Activated CD4-positive, alpha-beta T cell treated with anti-CD3 and anti-CD28 coated beads for 36 hours (primary cell): ENCODE measurements at places on chromosomes 11 and 22. TPM values are rescaled to one million over a fixed set of nuclear protein-coding genes. Genes with fewer than 3 reads are reported as not detected.
A peak's percentile ranks its signal among the peaks of the same experiment; 100 is the strongest.

DNA sequence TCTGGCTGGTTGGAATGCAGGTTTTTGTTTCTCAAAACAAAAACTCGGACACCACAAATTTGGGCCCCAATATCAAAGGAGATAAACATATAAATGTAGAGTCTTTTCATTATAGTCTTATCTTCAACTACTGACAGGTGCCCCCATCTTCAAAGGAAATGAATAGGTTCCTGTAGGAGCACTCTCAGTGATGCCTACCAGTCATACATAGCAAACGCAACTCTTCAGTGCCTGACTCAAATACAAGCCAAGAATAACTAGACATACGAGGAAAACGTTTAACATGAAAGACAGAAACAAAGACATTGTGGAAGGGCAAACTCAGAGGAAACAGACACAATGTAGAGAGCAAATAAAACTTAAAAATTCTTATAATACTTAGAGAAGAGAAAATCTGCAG is 13.9 kb downstream of the KDM4D start:
- DNase-seq: no peak
- peaks cover 4% of the 10 kb centered on the region for H3K4me1 ChIP-seq
- H3K36me3 ChIP-seq: no peaks in the 10 kb centered on the region
- H3K27me3 ChIP-seq: peaks cover 21% of the 10 kb centered on the region
- no peak overlapping the region for H3K27ac ChIP-seq
- no peak overlapping the region for H3K4me3 ChIP-seq

The CD6 gene
- 286 TPM for total RNA-seq

- H3K27me3 ChIP-seq: no peaks in the 10 kb centered on the region
- no peak overlapping the region for H3K27ac ChIP-seq
- H3K36me3 ChIP-seq: no peaks in the 10 kb centered on the region
- H3K4me3 ChIP-seq: no peak overlapping the region
- H3K4me1 ChIP-seq: no peaks in the 10 kb centered on the region
- no peak for DNase-seq
Observed at GRCh38 chr11:110776081-110776480, 63.8 kb upstream of the ARHGAP20 start.

GRCh38 chr11:120858740-120859139 is 165.2 kb upstream of the TBCEL start:
- H3K4me3 ChIP-seq: no peak overlapping the region
- no peak for DNase-seq
- H3K36me3 ChIP-seq: no peaks in the 10 kb centered on the region
- no peaks in the 10 kb centered on the region for H3K4me1 ChIP-seq
- no peak overlapping the region for H3K27ac ChIP-seq

- H3K36me3 ChIP-seq: no peaks in the 10 kb centered on the region
- H3K4me1 ChIP-seq: peaks cover 27% of the 10 kb centered on the region
- H3K27me3 ChIP-seq: peaks cover 4% of the 10 kb centered on the region
- peak overlapping the region; percentile 71 for H3K4me3 ChIP-seq
Observed at GRCh38 chr11:119320776-119321524, 4.0 kb upstream of the MCAM start.

The PTPMT1 gene
- 41.5 TPM for total RNA-seq

- peaks cover 17% of the 10 kb centered on the region for H3K36me3 ChIP-seq
- peak within 1 kb of the TSS; percentile 88 for H3K4me3 ChIP-seq
- peaks cover 40% of the 10 kb centered on the region for H3K4me1 ChIP-seq
- no peaks in the 10 kb centered on the region for H3K27me3 ChIP-seq
- DNase-seq: peak; percentile 73
Observed at GRCh38 chr22:49827853-49828598, at the start of gene BRD1. BRD1 (minus strand) TSS chr22:49827873; CDS start chr22:49824317, 3,556 bp downstream.

DNA sequence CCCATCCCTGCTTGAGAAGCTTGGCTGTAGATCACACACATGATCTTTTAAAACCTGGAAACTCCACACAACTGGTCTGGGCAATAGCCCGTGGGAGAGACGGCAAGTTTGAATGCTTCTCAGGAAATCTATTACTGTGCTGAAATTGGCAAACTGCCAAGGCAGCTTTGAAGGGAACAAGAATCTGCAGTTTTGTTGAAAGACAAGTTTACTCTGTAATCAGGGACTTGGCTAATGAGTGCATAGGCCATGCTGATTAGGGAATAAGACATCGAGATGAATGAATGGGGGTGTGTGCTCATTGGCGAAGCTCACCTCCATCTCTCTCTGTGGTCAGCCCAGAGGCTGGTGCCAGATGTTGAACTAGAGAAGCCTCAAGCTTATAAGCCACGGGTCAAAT is 218.8 kb downstream of the HIPK3 start:
- no peaks in the 10 kb centered on the region for H3K4me1 ChIP-seq
- H3K4me3 ChIP-seq: no peak overlapping the region
- H3K27ac ChIP-seq: no peak overlapping the region

DNA sequence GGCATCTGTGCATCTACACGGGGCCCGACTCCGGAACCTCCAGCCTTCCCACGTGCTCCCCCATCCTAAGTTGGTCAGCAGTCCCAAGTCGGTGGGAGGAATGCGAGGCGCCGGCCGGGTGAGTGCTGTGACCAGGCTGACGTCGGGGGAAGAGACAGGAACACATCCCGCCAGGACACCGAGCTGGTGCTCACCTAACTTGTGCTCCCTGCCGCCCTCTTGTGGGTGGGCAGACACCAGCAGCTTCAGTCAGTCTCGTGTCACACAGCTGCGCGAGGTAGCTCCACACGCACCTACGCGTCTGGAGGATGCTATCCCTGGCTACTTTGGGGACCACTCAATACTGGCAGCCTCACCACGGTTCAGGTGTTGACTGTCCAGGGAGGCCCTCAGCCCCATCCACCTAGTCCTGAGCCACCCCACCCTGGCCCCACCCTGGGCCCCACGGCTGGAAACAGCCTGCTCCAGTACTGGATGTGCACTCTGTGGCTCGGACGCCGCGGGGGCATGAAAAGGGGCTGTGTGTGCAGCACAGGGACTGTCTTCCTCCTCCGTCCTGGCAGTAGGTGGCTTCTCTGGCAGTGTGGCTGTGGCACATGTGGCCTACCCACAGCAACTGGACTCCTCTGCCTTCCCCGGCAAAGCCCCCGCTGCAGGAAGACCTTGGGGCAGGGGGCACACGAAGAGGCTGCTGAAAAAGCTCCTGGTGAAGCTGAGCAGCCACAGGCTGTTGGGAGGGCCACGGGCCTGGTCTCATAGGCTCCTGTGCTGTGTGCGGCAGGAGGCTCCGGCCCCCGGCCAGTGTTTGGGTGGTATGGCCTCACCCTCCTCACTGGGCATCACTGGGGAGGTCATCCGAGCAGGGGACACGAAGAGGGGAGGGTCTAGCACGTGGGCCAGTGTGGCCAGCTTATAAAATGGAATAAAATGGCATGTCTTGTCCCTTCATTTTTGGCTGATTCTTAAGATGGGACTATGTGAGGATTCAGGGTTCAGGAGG is 11.2 kb upstream of the BID start:
- H3K36me3 ChIP-seq: no peaks in the 10 kb centered on the region
- H3K27me3 ChIP-seq: no peaks in the 10 kb centered on the region
- H3K4me3 ChIP-seq: no peak overlapping the region
- DNase-seq: peak; percentile 85
- no peak overlapping the region for H3K27ac ChIP-seq

The GLB1L2 gene
- 3.9 TPM for total RNA-seq

DNA sequence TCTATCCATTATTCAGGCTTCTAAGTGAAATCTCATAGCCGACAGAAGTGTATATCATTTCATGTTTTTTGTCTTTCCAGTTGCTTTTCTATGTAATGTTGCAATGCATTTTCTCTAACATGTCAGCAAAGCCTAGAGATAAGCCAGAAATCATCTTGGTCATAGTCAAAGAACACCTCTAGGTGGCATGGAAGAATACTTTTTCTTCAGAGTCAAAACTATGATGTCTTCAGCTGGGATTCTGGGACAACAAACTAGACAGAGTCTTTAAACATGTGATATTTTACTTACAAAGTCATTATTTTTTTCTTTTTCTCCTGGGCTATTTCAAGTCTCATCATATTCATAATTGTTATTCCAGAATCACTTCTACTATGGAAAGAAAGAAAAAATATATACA is 4.4 kb downstream of the GAS2 start:
- peaks cover 43% of the 10 kb centered on the region for H3K27me3 ChIP-seq
- no peak overlapping the region for H3K27ac ChIP-seq
- no peaks in the 10 kb centered on the region for H3K36me3 ChIP-seq
- no peak for DNase-seq
- H3K4me1 ChIP-seq: peaks cover 21% of the 10 kb centered on the region

- no peak overlapping the region for H3K27ac ChIP-seq
- H3K4me1 ChIP-seq: no peaks in the 10 kb centered on the region
- H3K4me3 ChIP-seq: no peak overlapping the region
- H3K27me3 ChIP-seq: peaks cover 3% of the 10 kb centered on the region
- DNase-seq: no peak
Observed at GRCh38 chr22:44916281-44917231, 93.2 kb downstream of the PHF21B start.

DNA sequence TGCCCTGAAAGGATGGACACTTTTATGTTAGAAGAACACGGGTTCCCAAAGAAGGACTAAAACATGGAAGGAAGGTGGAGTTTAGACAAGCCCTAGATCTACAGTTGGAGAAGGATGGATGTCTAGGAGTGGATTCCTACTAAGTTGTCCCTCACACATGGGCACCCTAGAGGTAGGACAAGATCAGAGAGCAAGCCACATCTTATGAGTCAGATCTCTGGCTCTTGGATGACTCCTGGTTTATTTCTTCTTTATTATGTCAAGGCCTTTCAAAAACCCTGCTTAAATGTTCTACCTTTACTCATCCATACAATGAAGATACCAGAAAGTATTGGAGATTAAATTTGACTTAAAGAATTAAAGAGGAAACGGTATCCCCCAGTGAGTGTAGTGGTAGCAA is 34.4 kb downstream of the PRCP start:
- peaks cover 13% of the 10 kb centered on the region for H3K4me1 ChIP-seq
- H3K4me3 ChIP-seq: no peak overlapping the region
- DNase-seq: no peak

- H3K27ac ChIP-seq: no peak overlapping the region
- H3K4me3 ChIP-seq: no peak overlapping the region
- peaks cover 40% of the 10 kb centered on the region for H3K36me3 ChIP-seq
- peaks cover 34% of the 10 kb centered on the region for H3K4me1 ChIP-seq
- no peaks in the 10 kb centered on the region for H3K27me3 ChIP-seq
Observed at GRCh38 chr11:70367071-70367470, 31.3 kb upstream of the CTTN start.

The TEX54 gene
- not detected for total RNA-seq

The NCAPH2 gene
- total RNA-seq: 115 TPM
